ENCODE measurements at places on chromosomes 6 and 20. TPM values are rescaled to one million over a fixed set of nuclear protein-coding genes. Genes with fewer than 3 reads are reported as not detected.

- peak; percentile 33 for DNase-seq
Observed at GRCh38 chr6:45026003-45026516, 302.1 kb upstream of the RUNX2 start.

GRCh38 chr6:140979642-140980091 is 1153.1 kb upstream of the GJE1 start:
- DNase-seq, result peak; percentile 99

DNA sequence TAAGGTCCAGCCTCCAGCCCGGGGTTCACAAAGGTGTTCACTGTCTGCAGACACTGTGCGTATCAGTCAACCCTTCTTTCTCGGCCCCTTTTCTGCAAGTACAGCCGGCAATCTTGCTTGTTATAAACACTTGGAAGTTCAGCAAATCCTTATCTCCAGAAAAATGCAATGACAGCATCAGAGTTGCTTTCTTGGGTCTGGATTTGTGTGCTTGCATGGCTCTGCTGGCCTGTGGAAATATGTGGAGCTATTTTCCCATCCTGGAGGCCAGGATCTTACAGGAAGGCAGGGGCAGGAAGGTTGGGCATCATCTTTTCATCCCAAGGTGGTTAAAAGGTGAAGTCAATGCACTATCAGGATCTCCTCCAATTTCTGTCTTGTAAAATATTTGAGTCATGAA is 100.3 kb downstream of the SMOC2 start:
- no peak for DNase-seq

- DNase-seq, result no peak
Observed at GRCh38 chr6:27255866-27256265, 8.4 kb downstream of the PRSS16 start.

DNA sequence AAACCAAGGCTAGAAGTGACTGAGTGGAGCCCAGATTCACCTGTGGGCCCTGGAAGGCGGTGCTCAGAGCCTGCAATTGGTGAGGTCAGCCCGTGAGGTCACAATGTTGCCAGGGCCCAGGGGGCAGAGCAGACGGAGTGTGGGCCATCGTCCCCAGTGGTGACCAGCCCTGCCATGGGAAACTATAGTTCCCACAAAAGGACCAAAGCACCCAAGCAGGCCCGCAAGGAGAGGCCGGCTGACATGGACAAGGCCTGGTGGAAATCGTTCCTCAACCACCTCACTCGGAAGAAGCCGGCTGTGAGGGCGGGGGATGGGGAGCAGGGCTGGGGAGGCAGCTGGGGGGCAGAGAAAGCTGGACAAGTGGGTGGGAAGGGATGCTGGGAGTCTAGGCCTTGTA is at the start of gene C20orf144:
Gene C20orf144, plus strand, starts transcription at position 156 of the 400 bp plus-strand sequence. Its CDS starts 19 bp downstream, at position 175.
- DNase-seq, result no peak

GRCh38 chr6:74931558-74931957 is 274.3 kb downstream of the COL12A1 start:
- DNase-seq, result peak; percentile 9

DNA sequence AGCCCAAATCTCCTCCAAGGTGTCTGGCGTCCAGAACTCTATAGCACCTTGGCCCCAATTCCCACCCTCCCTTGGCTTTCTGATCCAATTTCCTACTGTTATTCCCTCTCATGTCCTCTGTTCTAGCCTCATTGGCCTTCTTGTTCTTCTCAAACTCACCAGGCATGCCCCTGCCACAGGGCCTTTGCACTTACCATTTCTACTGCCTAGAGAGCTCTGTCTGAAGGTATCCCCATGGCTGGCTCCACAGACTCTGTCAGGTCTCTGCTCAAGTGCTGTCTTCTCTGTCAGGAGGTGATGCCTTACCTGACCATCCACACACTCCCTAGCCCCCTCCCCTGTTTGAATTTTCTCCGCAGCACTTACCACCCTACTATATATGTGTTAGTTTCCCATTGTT is 5.6 kb upstream of the BMP6 start:
- no peak for DNase-seq

DNA sequence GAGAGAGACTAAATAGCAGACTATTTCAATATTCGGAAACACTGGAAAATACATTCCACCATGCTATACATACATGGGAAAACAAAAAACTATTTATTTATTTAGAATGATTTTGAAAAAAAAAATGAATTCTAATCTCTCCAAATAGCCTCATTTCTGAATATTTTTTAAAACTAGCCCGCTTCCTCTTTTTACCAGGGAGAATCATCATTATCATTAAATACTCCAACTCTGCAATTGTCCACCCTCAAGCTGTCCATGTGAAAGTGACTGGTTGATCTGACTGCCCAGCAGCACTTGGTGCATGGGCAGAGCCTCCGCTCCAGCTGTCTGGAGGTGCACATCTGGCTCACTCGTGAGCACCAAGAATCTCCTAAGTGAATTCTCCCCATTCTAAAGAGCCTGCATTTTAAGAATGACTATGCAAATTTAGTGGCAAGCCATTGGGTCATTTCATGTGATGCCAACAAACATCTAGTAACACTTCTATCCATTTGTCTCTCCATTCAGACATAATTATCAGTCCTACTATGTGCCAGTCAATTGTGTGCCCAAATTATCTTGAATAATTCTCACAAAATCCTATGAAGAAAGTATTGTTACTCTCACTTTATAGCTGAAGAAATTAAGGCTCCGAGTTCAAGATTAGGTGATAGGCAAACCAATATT is 64.8 kb downstream of the INSM1 start:
- DNase-seq, result no peak

DNA sequence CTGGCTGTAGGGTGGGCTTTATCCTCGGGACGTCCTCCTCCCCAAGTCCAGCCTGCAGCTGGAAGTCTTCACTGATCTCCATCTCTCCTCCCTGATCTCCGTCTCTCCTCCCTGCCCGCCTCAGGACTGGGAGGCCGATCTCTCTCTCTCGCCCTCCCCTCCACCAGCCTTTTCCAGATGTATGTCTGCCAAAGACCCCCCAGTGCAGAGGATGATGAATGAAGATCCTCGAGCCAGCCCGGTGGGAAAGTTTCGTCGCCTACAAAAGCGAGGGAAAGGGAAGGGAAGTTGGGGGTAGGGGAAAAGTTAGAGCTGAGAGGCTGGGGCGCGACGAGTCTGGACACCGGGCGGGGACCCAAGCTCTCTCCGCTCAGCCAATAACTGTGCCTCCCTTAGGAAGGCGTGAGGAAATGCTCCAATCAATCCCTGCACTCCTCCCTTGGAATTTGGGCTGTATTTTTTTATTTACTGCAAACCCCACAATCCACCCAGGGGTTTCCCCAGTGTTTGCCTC is 595 bp upstream of the SRF start:
- peak; percentile 92 for DNase-seq

DNA sequence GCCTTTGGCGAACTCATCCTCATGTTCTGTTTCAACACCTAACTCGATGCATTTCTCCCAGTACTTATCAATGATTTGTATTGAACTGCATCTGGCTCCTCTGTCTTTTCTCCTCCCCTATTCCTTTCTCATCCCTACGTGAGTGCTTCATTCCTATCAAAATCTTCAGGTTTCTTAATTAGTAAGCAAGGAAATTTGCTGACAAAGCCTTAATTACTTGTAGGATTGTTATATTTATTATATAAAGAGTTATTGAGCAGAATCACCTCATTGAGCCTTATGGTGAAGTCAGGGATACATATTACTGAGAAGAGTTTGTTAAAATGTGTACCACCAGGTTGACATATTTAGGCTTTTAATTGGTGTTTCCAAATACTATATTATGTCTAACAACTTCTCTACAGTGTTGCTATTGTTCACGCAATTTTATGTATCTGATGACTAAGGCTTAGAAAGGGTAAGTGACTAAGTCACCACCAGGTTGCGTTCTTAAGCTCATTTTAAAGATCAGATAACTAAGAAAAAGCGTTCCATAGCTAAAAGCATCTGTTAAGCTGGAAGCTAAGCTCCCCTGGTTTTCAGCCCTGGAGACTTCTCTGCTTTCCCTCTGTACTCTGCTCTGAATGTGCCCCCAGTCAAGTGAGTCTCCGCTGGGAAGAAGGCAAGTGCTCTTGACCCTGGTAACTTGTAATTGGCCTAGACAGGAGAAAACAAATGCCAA is 18.9 kb downstream of the SCGN start:
- DNase-seq, result peak; percentile 32

DNA sequence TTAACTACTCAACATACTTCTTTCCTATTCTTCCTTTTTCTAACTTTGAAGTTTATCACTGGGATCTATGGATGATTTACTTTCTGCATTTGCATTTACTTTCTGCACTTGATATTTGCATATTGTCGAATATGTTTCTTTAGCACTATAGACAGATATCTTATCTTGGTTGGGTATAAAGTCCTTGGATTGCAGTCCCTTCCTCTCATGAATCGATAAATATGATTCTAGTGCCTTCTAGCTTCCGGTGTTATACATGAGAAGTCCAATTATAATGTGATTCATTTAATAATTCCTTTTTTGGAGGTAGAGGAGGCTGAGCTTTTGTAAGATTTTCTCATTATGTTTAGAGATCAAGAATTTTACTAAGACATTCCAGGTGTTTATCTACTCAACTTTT is 321.2 kb upstream of the RUNX2 start:
- no peak for DNase-seq

DNA sequence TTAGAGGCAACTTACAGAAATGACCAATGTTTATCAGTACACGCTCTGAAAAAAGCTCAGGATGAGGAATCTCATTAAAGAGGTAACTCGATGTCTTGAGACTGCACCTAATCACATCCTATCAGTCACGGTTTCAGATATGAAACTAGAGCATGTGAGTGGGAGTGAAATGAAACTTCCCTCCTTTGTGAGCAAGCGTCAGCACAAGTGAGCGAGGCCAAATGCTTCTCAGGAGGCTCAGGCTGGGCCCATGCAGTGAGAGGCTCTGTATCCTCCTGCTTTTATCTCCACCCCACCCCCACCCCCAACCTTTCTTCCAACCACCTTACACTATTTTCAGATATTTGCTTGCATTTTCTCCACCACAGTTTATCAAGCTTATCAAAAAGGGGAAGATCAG is 140.8 kb upstream of the RIMS1 start:
- DNase-seq, result no peak

- DNase-seq, result no peak
Observed at GRCh38 chr6:169160091-169160854, 93.4 kb downstream of the THBS2 start.

DNA sequence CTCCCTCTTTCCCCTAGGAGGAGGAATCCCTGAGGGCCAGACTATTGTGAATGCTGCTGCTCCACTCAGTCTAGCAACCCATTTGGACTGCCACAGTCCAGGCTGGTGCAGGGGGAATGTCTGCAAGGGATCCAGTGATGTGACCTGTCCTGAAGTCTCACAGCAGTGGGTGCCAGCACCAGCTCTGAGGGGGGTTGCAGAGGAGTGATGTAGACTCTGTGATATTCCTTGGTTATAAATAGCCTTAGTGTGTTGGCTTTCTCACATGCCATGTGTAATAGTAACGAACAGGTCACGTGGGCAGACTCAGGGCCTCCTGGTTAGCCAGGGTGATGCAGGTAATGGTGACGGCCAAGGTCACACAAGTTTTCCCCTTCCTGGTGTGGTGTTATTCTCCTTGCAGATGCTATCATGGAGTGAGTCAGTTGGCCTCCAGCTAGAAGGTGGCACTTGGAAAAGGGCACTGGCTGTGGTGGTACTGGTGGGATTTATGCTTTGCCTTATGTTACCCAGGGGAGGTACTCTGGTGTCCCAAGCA is 404.4 kb downstream of the UTRN start:
- no peak for DNase-seq

GRCh38 chr6:28720357-28721231 is 194.9 kb downstream of the GPX5 start:
- DNase-seq, result no peak

GRCh38 chr6:88238065-88238464 is 71.9 kb upstream of the CNR1 start:
- peak; percentile 42 for DNase-seq

Gene SLC22A16
- not detected for total RNA-seq

Gene HINT3
- total RNA-seq, result 25.6 TPM

Gene ADGRG6
- total RNA-seq, result 26.1 TPM

Gene BCL2L1
- total RNA-seq, result 182 TPM

Gene ESF1
- total RNA-seq, result 18.3 TPM

Gene SMPD2
- 17.0 TPM for total RNA-seq

Gene RTN4IP1
- 9.9 TPM for total RNA-seq

Gene RIMS4
- total RNA-seq, result 0.05 TPM

Gene HLA-DRA
- 0.70 TPM for total RNA-seq

Gene SPATS1
- total RNA-seq, result not detected

Gene TREML1
- not detected for total RNA-seq
